ENCODE measurements at places on chromosomes 2 and 18. TPM values are rescaled to one million over a fixed set of nuclear protein-coding genes. Genes with fewer than 3 reads are reported as not detected.

DNA sequence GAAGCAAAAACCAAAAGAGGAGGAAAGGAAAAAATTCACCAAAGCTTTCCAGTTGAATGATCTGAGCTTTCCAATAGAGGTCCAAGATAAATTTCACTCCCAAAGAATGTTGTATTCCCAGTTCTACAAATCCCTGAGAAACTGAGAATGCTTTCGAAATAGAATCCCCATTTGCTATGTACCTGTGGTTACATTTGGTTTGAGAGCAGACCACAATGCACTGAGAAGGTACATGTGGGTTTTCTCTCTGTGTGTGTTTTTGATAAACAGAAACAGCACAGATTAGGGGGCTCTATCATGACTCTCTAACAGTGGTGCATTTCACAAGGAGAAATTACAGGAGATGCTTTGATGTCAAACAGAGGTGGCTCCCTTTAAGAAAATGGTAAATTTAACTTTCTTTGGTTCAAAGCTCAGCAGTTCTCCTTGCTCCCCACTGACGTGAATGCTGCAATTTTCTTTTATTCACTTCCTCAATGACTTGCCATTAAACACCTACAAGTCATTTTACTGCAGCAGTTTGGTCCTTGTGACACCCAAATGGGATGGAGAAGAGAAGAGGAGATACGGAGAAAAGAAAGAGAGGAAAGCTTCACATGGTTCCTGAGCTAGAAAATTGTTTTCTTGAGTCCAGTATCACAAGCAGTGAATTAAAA lies 108.7 kb downstream of the EPHA4 start:
- no peak for DNase-seq
- H3K36me3 ChIP-seq: no peaks in the 10 kb centered on the region
- H3K27ac ChIP-seq: no peak overlapping the region
- no peak overlapping the region for H3K4me3 ChIP-seq
- H3K27me3 ChIP-seq: no peaks in the 10 kb centered on the region
- peaks cover 7% of the 10 kb centered on the region for H3K4me1 ChIP-seq

The RTP5 gene
- not detected for polyA plus RNA-seq

GRCh38 chr2:3672861-3673678 lies 15.1 kb downstream of the ALLC start:
- DNase-seq: no peak
- no peak overlapping the region for H3K27ac ChIP-seq

DNA sequence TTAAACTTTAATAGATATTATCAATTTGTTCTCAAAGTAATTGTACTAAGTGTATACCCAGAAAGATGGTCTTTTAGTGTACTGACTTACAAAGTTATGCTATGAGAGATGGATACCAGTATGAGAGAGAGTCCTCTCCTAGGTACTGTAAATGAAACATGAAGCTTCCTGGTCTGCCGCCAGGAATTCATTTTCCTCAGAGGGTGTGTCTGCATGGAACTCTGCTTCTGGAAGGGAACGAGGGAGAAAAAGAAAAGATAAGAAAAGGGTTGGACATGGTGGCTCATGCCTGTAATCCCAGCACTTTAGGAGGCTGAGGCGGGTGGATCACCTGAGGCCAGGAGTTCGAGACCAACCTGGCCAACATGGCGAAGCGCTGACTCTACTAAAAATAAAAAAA lies 2.2 kb upstream of the SSB start:
- no peak overlapping the region for H3K27ac ChIP-seq
- no peaks in the 10 kb centered on the region for H3K36me3 ChIP-seq
- peaks cover 6% of the 10 kb centered on the region for H3K27me3 ChIP-seq
- no peak overlapping the region for H3K4me3 ChIP-seq
- peaks cover 16% of the 10 kb centered on the region for H3K4me1 ChIP-seq
- DNase-seq: no peak

GRCh38 chr2:222483513-222484039 lies 59.2 kb downstream of the SGPP2 start:
- no peak overlapping the region for H3K4me3 ChIP-seq
- no peaks in the 10 kb centered on the region for H3K27me3 ChIP-seq
- no peaks in the 10 kb centered on the region for H3K4me1 ChIP-seq
- H3K36me3 ChIP-seq: no peaks in the 10 kb centered on the region

The LYPD6B gene
- polyA plus RNA-seq: not detected

GRCh38 chr2:226701052-226701451 lies 98.6 kb downstream of the IRS1 start:
- no peaks in the 10 kb centered on the region for H3K36me3 ChIP-seq
- H3K27me3 ChIP-seq: no peaks in the 10 kb centered on the region
- H3K4me1 ChIP-seq: no peaks in the 10 kb centered on the region
- H3K27ac ChIP-seq: no peak overlapping the region
- no peak overlapping the region for H3K4me3 ChIP-seq

GRCh38 chr2:232325324-232326273 lies 53.0 kb upstream of the ALPP start:
- peak; percentile 37 for DNase-seq
- H3K4me3 ChIP-seq: no peak overlapping the region
- H3K27me3 ChIP-seq: no peaks in the 10 kb centered on the region
- H3K4me1 ChIP-seq: peaks cover 34% of the 10 kb centered on the region
- no peaks in the 10 kb centered on the region for H3K36me3 ChIP-seq
- H3K27ac ChIP-seq: no peak overlapping the region

DNA sequence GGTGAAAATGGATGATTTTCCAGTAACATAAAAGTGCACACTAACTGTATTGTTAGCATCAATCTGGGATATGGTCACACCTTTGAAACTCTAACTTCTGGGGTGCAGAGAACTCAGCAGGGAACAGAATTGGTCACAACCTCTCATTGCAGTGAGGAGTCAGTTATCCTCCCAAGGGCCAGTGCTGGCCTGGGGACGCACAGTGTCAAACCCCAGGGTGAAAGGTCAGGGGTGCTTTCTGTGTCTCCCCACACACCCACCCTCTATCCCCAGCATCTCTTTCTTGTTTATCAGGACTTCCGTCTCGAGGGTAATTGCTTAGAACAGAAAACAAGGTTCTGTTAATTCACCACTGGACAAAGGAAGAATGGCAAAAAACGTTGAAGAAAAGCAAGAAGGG lies 208.7 kb downstream of the DLGAP1 start:
- no peak for DNase-seq
- H3K36me3 ChIP-seq: no peaks in the 10 kb centered on the region
- H3K27ac ChIP-seq: no peak overlapping the region
- H3K4me1 ChIP-seq: no peaks in the 10 kb centered on the region
- no peak overlapping the region for H3K4me3 ChIP-seq

DNA sequence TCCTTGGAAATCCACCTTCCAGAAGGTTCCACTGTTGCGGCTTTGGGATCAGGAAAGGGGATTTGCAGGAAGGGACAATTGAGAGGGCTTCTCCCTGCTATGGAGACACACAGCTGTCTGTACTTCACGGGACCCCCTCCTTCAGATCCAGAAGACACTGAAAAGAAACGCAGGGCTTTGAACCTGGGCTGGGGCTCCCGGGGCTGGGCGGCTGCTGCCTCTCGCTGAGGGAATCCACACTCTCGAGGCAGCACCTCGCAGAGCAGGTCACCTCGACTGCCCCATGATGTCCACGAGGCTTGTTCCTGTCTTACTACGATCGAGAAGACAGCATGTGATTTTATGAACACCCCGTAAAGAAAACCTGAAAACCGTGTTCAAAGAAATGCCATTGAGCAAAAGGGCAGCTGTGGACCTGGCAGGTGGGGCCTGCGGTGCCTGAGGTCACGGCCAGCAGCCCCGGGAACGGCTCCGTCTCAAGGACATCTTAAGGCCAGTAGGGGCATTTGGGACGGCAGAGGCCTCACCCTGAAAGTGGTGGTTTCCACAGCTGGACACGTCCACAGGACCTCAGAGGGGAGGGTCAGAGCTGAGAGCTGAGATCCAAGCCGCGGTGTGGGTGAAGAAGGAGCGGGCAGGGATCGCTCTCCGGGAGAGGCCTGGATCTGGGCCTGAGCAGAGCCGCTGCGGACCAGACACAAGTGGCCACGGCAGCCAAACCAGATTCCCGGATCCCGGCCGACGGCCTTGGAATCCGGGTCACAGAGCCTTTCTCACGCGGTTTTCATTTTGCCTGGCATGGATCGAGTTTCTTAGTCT lies 165.7 kb downstream of the RTP5 start:
- H3K4me3 ChIP-seq: no peak overlapping the region
- no peak for DNase-seq
- H3K4me1 ChIP-seq: peaks cover 15% of the 10 kb centered on the region
- no peaks in the 10 kb centered on the region for H3K36me3 ChIP-seq

- H3K27me3 ChIP-seq: peaks cover 4% of the 10 kb centered on the region
- H3K4me1 ChIP-seq: no peaks in the 10 kb centered on the region
- no peak overlapping the region for H3K4me3 ChIP-seq
- no peaks in the 10 kb centered on the region for H3K36me3 ChIP-seq
Measured at GRCh38 chr18:50075772-50076171, 119.2 kb downstream of the MYO5B start.
